HL-60 (cell line): ENCODE measurements at places on chromosomes 7 and 10.

GRCh38 chr7:39088730-39089593, 111.3 kb downstream of the POU6F2 start:
- DNase-seq = no peak

DNA sequence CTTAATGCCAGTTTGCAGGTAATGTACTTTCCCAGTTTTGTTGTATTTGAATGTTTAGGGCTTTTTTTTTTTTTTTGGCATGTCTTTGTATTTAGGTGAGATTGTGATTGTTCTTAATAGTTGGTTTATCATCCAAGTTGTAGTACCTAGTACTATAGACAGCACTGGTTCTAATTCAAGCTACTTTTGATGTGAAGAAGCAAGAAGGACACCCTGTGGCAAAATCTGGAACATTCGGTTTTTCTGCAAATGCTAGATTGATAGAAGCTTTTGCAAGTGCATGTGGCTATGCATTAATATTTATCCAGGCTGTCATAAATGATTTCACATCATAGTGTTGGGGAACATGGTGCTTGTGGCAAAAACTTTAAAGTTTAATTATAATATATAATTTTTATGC, 248.9 kb downstream of the FOXP2 start:
- no peak for DNase-seq

DNA sequence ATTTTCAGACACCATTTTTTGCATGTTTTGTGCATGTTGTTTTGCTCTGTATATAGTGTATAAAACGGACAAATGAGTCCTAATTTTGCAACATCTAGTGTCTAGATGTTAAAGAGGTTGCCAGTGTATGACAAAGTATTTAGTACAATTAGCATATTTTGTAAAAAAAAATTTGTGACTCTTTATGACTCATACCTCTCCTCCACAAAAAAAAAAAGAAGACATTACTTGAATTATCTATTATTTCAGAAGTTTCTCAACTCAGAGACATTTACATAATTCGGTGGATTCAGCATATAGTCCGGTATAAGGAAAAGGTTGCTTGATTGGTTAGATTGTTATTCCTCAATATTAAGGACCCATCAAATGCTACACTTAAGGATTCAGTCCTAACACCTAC, 26.0 kb downstream of the NUP42 start:
- no peak for DNase-seq

GRCh38 chr10:108169846-108170245, 1005.3 kb upstream of the SORCS1 start:
- no peak for DNase-seq

DNA sequence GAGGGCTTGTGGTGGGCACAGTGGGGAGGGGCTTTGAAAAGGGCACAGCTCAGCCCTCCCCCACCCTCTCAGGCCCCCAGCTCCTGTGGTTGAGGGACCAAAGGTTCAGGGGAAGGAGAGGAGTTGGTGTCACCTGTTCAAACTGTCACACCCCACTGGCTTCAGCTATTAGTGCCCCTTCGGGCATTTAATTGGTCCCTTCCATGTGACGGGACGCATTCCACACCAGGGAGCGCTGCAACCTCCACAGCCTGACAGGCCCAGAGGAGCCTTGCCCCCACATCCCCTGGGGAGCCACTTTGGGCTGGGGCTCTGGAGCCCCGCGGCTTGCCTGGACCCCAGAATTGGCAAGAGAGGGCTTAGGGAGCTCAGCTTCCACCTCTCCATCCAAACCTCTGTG, 75.7 kb downstream of the C10orf105 start:
- no peak for DNase-seq

- DNase-seq = no peak
These were observed 25.7 kb downstream of the C7orf25 start for GRCh38 chr7:42886129-42886528.

DNA sequence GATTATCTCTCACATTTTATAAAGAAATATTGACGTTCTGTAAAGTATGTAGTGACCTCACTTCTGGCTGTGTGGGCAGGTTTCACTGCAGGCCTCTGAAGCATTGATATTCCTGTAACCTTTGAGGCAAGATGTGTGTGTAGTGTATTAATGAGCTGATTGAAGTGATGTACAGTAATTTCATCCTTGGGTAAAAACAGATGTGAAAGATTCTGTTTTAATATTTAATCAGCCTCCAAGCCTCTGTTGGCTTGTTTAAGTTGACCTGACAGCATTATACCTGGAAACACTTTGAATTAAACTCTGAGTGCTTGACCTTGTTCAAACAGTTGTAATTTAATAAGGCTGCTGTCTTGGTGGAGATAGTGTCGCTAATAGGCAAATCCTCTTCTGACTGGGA, 74.9 kb downstream of the KAT6B start:
- DNase-seq = no peak

- DNase-seq = no peak
These were observed 66.1 kb upstream of the CYP2C18 start for GRCh38 chr10:94617389-94617944.

DNA sequence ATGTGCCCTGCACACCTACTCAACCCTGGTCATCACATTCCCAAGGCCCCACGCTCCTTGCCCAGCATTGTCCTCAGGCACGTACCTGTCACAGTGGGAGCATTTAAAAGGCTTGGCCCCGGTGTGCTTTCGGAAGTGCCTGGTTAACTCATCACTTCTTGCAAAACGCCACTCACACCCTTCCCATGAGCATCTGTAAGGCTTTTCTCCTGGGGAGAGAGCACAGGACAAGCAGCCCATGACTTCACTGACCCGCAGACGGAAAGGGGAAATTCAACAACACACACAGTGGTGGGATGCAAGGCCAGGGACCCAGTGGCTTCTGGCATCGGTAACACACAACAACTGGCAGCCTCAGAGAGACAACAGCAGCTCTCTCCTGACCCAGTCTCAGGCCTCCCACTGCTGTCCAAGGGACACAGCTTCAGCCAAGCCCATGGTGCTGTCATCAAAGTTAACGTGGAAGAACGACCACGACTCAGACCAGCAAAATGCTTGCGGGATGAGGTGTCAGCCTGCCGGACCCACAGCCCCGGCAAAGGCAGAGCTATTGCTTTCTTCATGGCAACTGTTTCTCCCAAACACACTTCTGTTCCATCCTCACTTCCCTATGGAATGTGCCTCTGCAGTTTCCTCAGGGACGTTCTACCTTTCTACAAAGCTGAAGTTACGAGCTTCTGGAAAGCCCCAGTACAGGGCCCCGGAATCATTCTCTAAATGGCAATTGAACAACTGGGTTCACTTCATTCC, 4.8 kb downstream of the KLF6 start:
- no peak for DNase-seq

DNA sequence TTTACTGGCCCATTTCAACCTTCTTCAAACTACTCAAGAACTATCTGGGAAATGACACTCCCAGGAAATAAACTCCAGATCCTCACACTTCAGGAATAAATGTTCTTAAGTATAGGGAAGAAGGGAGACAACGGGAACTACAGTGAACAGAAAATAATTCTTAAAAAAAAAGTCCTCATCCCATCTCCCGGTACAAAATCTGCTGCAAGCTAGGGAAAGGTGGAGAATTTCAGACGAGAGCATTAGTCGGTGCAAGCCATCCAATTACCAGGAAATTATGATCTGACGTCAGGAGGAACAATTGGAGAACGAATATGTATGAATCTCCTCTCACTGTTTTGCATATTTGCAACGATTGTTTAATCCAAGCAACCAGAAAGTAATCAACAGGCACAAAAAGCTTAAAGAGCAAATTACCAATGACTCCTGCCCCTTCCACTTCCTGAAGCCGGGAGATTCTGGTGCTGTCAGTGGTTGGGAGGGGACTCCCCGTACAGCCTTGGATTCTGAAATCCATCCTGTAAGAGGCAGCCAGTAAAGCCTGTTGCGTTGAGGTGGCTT, 15.1 kb upstream of the GATA3 start:
- no peak for DNase-seq

DNA sequence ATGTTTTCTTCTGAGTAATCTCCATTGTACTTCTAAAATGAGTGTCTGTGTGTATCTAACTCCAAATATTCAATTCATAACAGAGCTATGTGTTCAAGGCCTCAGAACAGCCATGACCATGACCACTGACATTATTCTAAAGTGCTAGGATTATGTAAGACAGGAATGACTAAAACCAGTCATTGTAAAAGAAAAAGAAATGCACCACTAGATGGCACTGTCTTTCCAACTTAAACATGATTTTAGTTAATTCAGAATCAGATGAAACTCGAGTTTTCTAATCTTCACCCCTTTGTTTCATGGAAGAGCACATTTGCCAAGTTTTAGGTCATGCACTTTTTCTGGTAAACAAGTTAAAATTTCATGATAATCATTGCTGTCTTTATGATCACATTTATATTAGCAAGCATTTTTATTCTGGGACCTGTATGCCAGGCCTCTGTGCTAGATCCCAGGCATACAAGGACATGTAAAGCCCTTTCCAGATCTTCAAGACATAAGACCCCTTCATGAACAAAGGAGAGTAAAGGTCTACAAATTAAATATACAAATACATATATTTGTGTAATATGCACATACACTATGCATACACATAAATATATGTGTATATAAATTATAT, 26.1 kb upstream of the RSU1 start:
- no peak for DNase-seq

DNA sequence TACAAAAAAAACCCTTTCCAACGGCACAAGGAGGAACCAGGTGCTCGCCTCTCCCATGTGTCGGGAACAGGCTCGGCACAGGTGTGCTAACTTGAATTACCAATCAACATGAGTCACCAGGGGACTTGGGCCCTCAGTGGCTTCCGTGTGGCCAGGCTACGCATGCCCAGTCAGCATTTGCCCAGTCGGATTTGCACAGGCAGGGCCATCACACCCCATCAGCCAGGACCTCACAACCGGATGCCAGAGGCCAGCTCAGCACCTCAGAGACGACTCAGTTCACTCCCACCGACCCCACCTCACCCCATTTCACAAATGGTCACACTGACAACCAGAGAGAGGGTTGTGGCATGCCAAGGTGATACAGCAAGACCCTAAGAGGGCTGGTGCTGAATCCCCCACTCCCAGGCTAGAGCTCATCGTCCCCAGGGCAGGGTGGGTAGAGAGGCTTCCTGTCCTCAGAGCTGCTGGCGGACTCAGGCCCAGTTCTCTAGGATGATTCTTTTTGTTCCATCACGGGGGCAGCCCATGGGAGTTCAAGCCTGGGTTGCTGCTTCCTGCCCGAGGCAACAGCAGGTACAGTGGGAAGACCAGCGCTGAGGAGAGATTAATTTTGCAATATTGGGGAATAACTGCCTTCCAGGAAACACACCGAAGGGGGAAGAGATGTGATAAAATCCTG, 13.6 kb downstream of the ANXA11 start:
- no peak for DNase-seq

- DNase-seq = no peak
These were observed 590 bp upstream of the SLC16A12 start for GRCh38 chr10:89536013-89536354.

GRCh38 chr7:12623223-12623622, 52.7 kb downstream of the SCIN start:
- no peak for DNase-seq

- DNase-seq = no peak
These were observed 177.9 kb downstream of the RPS24 start for GRCh38 chr10:78211561-78212051.

DNA sequence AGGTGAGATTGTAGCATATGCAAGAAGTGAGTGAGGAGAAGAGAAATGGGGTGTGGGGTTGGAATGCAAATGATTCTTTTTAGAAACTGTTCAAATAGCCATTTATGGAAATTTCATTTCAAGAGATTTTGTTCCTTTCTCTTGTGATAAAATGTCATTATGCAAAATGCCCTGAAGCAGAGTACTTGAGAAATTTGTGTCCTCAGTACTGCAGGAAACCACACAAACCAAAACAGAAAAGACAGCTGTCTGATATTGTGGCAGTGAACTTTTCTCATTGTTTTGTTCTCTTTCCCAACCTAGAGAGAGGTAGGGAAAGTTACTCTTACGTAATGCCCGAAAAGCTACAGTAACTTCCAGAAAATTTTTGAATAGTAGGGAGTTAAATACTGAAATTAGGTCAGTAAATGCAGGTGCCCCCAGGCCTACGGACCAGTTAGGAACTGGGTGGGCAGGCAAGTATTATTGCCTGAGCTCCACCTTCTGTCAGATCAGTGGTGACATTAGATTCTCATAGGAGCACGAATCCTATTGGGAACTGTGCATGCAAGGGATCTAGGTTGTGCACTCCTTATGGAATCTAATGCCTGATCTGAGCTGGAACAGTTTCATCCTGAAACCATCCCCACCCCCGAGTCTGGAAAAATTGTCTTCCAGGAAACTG, 34.0 kb downstream of the DLD start:
- DNase-seq = peak; percentile 63

DNA sequence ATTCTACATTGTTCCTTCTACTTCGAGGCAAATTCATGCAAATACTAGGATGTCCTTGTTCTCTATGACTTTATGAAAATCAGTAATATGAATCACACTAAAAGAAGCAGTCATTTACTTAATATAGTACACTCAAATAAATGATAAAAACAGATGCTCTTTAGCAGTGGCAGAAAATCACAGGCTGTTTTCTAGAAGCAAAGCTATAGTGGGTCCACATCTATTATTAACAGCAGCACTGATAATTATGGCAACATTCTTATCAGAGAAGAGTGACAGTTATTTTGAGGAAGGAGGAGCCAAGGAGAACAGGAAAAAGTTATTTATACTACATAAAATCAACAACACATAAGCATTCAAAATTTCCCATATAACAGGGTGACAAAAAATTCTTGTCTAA, 16.5 kb downstream of the KIF5B start:
- DNase-seq = no peak

GRCh38 chr7:19107356-19108146, 9.9 kb downstream of the TWIST1 start:
- no peak for DNase-seq

GRCh38 chr7:122413339-122413738, 108.8 kb upstream of the FEZF1 start:
- no peak for DNase-seq

- no peak for DNase-seq
These were observed 3.9 kb downstream of the LMBR1 start for GRCh38 chr7:156889089-156889488.

- DNase-seq = no peak
These were observed 29.0 kb downstream of the IQCE start for GRCh38 chr7:2587778-2588177.

DNA sequence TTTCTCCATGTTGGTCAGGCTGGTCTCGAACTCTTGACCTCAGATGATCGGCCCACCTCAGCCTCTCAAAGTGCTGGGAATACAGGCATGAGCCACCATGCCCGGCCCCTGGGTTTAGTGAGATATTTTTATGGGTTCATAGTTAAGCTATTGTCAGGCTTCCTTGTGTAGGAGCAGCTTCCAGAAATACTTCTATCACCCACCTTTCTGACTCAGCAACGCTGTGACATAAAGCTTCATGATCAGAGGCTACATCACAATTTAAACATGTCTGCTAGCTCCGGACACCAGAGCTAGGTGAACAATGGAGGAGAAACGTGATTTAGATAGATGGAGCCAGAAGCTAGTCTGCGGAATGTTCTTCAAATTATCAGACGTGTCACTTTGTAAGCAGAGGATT, 295.8 kb upstream of the LYZL1 start:
- no peak for DNase-seq

DNA sequence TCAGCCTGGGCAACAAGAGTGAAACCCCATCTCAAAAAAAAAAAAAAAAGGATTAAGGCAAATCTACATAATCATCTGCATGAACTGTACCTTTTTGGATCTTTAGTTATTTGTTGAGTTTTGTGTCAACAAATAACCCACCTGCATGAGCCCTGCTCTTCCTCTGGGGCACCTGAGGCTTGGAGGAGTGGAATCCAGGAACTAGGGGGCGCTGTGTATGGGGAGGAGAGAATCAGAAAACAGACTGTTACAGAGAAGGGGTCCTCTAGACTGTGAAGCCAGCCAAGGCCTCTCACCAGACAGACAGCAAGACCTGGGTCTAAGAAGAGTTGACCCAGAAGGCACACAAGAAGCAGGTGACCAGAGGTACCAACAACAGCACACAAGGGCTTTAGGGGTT, 682.8 kb upstream of the NRP1 start:
- no peak for DNase-seq
